Umbilical cord (tissue), 2 donors: ENCODE measurements at places on chromosomes 6 and 20. TPM values are rescaled to one million over a fixed set of nuclear protein-coding genes. Genes with fewer than 3 reads are reported as not detected.

Gene SYNDIG1
- 6.3 TPM for total RNA-seq

GRCh38 chr20:1844325-1845162 is 50.7 kb upstream of the SIRPA start:
- peak; percentile 96 for DNase-seq

GRCh38 chr6:129795261-129795660 is 65.9 kb downstream of the TMEM244 start:
- DNase-seq: no peak

- DNase-seq: no peak
These were observed 443.0 kb downstream of the PKHD1 start for GRCh38 chr6:51644426-51644825.

DNA sequence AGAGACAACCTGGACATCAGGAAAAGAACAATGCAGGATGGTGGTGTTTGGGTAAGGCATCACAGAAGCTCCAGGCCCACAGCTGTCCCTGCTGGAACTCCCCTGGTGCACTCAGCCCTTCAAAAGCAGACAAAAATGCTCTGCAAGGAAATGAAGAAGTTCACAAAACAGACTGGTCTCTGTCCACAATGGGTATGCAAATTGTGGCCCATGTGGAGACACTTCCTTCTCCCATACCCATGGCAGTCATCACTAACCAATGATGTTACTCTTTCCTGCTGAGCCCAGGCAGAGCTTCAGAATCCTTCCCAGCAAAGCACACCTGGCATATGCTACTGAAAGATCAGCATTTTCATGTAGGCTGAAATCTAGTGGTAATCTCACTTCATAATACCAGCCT is 42.6 kb upstream of the PXDC1 start:
- DNase-seq: no peak

DNA sequence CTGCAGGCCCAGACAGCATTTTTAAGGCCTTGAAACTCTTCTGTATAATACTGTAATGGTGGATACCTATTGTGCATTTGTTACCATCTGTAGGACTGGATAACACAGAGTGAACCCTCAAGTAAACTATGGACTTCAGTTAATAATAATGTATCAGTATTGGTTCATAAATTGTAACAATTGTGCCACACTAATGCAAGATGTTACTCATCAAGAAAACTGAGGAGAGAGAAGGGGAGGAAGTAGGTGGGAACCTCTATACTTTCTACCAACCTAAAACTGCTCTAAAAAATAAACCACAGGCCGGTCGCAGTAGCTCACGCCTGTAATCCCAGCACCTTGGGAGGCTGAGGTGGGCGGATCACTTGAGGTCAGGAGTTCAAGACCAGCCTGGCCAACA is 10.8 kb downstream of the MAPK13 start:
- no peak for DNase-seq

DNA sequence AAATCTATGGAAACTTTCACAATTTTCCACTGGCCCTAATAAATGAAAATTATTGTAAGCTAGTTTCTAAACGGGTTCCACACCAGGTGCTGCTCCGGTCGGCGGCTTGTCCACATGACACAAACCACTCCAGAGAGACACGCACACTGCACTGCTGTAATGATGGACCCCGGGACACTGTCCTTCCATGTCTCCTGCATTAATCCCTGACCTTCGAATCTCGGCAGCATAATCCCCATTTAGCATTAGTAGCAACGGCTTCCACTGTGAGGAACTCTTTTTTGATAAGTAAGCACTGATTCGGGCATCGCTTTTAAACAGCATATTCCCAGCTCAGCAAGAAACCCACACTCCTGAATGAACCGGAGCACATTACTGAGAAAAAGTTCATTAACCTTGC is 43.5 kb downstream of the INSM1 start:
- DNase-seq: no peak

DNA sequence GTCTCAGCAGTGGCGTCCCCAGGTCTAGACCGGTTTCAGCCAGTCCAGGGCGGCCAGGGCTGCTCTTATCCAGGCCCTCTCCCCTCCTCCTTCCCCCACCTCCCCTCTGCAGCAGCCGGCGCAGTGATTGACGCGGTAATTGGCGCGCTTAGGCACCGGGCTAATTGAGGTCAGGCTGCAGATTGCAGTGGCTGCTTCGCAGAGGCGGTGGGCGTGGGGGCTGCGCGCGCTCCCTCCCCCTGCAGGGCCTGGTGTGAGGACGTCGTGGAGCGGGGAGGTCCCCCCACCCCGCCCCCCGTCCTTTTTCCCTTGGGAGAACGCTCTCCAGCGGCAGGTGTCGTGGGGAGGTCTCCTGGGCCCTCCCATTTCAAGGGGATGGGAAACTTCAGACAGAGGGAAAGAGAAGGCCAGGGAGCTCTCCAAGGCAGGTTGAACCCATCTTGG is 70.4 kb upstream of the BLCAP start:
- DNase-seq: no peak

DNA sequence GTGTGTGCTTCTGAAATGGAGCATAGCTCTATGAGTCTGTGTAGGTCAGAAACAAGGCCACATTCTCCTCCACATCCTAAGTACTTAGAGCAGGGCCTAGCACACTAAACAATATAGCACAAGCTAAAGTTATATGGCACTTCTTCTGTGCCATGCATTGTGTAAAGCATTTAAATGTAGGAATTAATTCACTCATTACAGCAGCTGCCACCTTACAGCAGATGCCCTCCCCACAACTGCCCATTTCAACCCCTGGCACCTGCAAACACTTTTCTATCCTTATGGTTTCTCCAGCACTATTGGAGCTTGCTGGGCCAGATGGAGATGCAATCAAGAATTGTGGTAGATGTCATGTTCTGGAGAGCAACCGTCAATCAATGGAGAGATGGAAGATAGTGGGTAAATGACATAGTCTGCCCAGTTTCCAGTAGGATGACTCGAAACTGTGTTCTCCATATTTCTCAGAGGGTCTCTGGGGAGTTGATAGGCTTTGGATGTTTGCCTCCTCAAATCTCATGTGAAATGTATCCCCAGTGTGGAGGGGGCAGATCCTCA is 373.7 kb downstream of the DOK5 start:
- DNase-seq: no peak

DNA sequence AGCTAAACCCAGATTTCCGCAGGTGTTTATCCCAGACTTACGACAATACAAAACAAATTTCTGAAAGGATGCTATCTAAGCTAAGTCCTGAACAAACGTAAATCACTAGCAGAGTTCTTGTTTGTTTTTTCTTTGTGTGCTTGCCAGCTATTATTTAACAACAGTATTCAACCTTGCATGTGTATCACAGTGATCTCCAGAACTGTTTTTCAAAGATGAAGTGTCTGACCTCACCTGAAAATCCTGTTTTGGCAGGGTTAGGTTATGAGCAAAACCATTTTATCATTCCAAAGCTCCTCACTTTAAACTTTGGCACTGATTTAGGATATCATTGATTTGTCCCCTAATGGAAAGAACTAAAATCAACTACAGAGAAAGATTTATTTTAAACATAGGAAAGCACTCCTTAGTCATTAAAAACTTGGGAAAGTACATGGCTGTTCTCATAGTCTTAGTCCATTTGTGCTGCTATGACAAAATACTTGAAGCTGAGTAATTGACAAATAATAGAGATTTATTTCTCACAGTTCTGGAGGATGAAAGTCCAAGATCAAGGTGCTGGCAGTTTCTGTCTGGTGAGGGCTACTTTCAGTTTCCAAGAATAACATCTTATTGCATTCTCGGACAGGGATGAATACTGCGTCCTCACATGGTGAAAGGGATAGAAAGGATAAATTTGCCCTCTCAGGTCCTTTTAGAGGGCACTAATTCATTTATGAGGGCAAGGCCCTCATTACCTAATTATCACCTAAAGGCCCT is 20.8 kb upstream of the BMP5 start:
- no peak for DNase-seq

Gene HSPA1L
- 1.4 TPM for total RNA-seq

DNA sequence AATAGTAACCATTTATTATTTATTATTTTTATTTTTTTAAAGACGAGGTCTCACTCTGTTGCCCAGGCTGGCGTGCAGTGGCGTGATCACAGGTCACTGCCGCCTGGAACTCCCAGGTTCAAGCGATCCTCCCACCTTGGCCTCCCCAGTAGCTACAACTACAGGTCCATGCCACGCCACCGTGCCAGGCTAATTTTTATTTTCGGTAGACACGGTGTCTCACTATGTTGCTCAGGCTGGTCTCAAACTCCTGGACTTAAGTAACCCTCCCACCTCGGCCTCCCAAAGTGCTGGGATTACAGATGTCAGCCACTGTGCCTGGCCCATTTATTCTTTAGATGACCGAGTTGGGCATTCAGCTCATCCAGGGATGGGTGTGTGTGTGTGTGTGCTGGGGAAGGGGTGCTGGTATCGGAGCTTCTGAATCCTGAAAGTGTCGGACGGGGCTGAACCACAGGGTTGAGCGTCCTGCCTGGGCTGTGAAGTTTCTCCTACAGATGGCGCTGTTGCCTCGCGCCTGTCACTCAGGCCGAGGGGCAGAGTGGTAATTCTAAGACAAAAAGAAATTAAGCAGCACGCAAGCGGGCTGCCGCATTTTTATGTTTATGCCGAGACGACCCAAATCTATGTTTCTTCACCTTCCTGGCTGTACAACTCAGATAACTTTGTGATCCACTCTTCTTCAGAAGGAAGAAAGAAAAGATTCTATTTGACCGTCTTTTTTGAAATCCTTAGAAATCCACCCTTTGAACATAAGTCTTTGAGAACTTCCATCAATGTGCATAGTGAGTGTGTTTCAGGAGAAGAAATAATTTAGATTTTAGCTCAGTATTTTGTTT is 252.8 kb downstream of the CDH26 start:
- peak; percentile 61 for DNase-seq

DNA sequence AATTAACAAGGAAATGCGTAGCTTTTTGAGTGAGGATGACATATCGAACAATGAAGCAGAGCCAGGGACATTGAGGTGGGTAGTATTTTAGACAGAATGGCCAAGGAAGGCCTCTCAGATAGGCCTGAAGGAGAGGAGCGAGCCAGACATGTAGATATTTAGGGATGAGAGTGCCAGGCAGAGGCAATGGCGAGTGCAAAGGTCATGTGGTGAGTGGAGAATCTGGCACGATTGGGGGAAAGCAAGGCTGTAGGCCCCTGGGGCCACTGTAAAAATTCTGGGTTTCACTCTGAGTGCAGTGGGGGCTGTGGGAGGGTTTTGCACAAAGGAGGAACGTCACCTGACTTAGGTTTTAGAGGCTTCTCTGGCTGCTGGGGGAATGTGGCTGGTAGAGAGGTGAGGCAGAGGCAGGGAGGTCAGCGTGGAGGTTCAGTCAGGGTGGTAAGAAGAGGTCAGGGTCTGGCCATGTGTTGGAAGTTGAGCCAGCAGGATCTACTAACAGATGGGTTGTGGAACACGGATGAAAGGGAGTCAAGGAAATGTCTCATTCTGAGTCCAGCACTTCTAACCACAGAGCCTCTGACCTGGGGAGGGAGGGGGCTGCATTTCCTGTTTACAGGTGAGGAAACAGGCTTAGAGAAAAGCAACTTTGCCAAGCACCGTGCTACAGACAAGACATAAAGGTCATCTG is 11.3 kb downstream of the SIRPA start:
- no peak for DNase-seq

DNA sequence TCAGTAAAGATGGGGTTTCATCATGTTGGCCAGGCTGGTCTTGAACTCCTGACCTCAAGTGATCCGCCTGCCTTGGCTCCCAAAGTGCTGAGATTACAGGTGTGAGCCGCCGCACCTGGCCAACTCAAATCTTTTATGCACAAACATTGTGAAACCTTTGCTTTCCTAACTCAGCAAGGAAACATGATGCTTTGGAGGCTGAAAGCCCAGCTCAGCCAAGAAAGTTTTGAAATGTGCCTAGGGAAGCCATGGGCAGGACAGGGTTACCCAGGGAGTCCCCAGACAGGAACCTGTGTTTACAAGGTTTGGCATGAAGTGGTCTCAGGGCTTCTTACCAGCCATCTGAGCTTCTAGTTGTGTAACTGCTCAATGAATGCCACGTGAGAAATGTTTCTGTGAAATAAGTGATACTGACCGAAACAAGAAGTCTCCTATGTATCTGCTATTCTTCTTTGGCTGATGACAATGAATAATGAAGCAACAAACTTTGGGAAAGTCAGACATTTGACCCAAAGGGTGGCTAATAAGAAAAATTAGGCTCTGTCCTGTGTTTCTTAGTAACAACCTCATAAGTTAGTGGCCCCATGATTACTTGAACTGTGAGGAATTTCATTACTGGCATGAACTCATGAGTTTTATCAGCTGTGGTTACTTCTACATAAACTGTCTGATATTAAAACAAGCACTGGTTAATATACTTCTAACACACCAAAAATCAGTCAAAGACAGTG is 163.5 kb downstream of the KIF6 start:
- no peak for DNase-seq

Gene EYS
- total RNA-seq: 17.3 TPM

DNA sequence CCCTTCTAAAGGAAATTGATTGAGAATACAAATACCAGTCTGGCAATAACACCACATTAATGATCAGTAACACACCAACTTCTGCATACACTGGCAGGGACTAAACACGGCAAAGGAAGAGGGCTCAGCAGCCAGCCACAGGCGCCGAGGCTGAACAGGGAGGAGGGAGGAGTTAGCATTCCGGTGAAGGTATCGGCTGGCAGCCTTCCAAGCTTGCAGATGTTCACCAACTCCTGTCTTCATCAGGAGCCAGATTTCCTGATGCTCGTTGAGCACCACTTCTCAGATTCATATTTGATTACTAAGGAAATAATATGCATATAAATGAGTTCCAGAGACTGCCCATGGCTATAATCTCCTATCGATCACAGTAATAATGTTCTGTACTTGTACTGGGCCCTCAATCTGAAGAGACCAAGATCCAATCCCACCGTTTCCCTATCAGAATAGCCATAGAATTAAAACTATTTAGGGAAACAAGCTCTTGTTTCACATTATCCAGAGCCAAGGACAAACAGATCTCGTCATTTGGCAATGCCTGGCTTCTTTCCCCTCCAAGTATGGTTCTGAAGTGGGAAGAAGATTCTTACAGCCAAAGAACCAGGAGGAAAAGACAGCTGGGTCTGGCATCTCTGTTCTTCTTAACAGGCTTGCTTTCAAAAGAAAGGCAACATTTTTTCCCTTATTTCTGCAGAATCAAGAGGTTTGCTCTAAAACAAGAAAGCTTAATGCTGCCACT is 42.2 kb downstream of the GFOD1 start:
- DNase-seq: peak; percentile 38

- no peak for DNase-seq
These were observed 712.7 kb downstream of the DHX35 start for GRCh38 chr20:39674842-39675241.

- no peak for DNase-seq
These were observed 586.1 kb downstream of the PTPRT start for GRCh38 chr20:42603655-42604054.

DNA sequence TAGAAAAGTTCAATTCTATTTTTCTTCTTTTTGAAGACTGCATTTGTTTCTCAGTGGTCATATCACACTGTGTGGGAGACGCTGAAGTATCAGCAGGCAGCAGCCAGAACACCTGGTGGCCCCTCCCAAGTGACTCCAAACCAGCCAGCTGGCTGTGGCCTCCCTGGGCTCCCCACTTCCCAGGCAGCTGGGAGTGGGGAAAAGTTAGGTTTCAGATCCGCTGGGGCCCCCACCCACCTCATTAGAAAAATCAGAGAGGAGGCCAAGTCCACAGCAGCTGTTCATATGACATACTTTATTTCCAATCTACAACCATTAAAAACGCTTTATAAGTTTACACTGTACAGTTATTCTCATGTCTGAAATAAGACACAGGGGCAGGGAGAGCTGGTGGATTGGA is 3.6 kb upstream of the DSN1 start:
- DNase-seq: no peak

GRCh38 chr20:8518878-8519277 is 386.8 kb downstream of the PLCB1 start:
- no peak for DNase-seq

Gene CLDN20
- 2.2 TPM for total RNA-seq

- peak; percentile 45 for DNase-seq
These were observed 48.2 kb upstream of the LRRC1 start for GRCh38 chr6:53746442-53747103.

Gene TREM2
- total RNA-seq: 11.6 TPM
